ENCODE measurements at places on chromosomes 12 and 14.

- no peak for DNase-seq
Observed at GRCh38 chr12:132689227-132689626, 1.8 kb downstream of the PXMP2 start.

- no peak for DNase-seq
Observed at GRCh38 chr14:83171761-83172160, 1638.1 kb upstream of the SEL1L start.

DNA sequence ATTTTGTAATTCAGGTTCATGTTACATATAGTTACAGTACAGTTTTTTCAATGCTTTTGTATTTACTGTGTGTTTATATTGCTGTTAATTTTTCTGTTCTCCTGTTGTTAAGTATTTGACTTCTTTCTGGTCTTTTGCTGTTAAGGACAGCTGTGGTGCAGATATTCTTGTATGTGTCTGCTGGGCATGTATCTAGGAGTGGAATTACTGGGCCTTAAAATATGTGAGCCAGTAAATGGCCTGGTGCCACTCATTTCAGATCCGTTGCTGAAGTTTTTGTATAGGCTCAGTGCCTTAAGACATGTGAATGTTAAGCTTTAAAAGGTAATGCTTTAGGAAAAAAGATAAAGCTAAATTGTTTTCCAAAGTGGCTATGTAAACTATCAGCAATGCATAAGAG lies 87.3 kb downstream of the TTLL5 start:
- DNase-seq = no peak

- DNase-seq = no peak
Observed at GRCh38 chr14:60508363-60508706, 611 bp upstream of the SIX6 start.

DNA sequence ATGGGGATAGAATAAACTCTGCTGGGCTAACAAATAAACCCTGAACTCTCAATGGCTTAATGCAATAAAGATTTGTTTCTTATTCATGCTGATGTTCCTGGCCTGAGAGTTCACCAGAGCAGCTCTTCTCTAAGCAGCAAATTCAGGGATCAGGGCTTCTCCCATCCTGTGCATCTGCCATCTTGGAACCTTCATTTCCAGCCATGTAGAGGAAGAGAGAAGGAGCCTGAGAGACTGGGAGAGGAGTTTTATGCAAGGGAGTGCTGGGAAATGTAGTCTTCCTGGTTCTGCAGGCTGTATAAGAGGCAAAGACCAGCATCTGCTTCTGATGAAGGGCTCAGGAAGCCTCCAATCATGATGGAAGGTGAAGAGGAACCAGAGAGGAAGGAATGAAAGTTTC lies 20.6 kb upstream of the APOLD1 start:
- DNase-seq = no peak
